ENCODE measurements at places on chromosomes 4 and X.

GRCh38 chrX:19789376-19789775 lies 98.0 kb downstream of the SH3KBP1 start:
- no peak for DNase-seq

- DNase-seq, result peak; percentile 2
Measured at GRCh38 chrX:125205133-125205917, 114.3 kb upstream of the TEX13C start.

DNA sequence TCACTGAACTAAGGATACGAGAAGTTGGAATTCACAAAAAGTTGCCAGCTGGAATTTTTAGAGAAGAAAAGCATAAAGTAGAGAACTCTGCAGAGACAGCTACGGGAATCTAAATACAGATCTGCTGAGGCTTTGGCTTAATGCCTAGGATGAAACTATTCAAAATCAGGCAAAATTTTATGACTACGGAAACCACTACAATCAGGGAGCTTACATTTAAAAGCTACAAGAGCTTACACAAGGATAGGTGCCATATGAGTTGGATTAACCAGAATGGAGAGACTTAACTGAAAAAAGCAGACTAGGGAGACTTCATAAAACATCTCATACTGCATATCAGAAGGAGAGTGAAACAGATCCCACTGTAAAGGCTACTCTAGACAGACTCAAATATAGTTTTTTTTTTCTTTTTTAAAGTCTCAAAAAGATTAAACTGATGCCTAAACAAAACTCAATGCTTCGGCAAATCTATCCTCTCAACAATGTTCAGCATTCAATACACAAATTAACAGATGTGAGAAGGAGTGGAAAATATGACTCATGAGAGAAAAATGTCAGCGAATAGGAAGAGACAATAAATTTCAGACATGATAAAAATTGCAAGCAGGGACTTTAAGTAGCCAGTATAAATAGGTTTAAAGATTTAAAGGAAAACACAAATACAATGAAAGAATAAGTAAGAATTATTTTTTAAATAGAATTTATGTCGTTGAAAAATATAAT lies 586.1 kb downstream of the FSTL5 start:
- DNase-seq, result no peak

- no peak for DNase-seq
Measured at GRCh38 chr4:124025428-124025827, 628.8 kb downstream of the SPRY1 start.

GRCh38 chrX:120242813-120243212 lies 7.8 kb upstream of the ZBTB33 start:
- DNase-seq, result no peak

- no peak for DNase-seq
Measured at GRCh38 chr4:70892086-70892769, 9.9 kb upstream of the MOB1B start.

DNA sequence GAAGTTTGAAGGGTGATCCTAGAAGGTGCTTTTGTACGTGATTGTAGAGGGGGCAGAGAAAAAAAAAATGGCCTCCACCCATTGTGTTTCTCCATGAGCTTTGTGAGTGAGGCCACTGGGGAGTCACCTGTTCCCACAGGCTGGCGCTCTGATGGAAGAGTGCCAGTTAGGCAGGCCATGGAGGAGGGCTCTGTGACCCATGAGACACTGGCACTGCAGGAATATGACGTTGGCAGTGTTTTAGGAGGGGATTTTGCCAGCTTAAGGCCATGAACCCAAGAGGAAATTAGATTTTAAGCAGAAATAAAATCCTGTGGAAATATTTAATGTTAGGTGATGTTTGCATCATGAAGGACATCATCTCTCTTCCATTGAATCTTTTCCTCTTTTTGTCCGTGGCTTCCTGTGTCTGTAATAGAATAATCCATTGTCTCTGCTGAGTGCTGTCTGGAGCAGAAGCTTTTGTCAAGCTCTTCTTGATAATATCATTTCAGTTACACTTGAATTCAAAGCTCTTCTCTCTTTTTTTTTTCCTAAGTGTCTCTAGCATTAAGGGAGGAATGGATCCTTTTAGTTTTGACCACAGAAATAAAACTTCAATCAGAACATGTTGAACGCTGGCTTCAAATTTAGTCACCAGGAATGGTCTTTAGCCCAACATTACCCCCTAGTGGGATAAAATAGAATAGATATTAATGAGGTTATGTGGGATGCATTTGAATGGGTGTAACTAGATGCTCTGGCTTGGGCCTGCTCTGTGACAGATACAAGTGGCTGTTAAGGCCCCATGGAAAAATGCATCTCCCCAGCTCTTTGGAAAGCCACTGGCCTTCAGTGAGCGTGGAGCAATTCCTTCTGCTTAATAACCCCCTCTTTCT lies 41.0 kb upstream of the UCP1 start:
- peak; percentile 55 for DNase-seq

GRCh38 chr4:122632396-122633143 lies 11.7 kb upstream of the IL21 start:
- peak; percentile 15 for DNase-seq

DNA sequence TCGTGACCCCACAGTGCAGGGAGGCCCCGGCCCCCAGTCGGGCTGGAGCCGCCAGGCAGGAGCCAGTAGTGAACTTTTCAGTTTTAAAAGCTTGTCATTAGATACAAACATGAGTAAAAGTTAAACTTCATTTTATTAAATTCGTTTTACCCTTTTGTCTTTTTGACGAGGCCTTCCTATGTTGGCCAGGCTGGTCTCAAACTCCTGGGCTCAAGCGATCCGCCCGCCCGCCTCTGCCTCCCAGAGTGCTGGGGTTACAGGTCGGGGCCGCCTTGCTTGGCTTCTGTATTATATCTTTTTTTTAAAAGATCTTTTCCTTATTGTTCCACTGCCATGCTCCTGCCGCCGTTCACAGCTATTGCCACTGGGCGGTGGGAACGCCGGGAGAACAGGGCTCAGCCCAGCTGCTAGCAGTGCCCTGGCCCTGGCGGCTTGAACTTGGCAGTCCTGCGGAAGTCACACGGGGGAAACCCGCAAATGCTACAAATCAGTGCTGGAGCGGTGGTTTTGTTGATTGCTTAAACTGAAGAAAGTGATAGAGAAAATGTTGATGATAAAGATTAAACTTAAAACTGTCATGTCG lies 968 bp upstream of the NELFA start:
- DNase-seq, result peak; percentile 71

DNA sequence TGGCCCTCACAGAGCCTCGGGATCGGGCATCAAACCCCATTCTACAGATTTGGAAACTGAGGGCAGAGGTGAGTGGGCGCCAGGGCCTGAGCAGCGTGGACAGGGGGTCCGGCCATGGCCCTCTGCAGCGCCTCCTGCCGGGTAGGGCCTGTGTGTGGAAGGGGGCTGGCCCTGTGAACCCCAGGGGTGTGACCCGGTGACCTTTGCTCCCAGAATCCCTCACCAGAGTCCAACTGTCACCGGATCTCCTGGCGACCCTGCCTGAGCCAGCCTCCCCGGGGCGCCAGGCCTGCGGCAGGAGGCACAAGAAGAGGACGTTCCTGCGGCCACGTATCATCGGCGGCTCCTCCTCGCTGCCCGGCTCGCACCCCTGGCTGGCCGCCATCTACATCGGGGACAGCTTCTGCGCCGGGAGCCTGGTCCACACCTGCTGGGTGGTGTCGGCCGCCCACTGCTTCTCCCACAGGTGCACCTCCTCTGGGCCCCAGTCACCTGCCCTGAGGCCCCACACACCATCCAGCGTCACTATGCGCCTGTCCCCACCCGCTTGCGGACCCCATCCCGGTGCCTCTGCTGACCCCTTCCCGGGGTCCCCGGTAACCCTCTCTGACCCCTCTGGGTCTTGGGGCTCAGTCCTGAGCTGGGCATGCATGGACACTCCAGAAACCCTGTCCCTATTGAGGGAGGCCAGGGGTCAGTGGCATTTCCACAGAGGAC lies 4.2 kb downstream of the HGFAC start:
- DNase-seq, result no peak

GRCh38 chr4:89586318-89586717 lies 250.6 kb downstream of the SNCA start:
- no peak for DNase-seq

DNA sequence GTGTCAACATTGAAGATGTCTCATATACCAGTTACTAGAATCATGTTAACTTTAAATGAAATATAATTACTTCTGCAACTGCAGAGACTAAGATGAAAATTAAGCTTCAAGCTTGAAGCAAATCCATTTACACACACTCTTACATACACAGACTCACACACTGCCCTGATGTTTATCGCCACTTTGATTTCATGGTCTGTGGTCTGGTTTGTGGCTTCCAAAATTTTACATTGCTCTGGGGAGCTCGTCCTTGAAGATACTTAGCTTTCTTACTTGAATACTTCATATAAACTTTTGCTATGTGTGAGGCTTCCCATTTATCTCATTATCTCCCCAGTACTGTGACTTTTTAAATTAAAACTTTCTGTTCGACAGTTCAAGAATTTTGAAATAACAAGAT lies 35.8 kb downstream of the ARHGEF38 start:
- DNase-seq, result no peak

GRCh38 chr4:189313861-189314513 lies 626.7 kb upstream of the FRG1 start:
- DNase-seq, result no peak

DNA sequence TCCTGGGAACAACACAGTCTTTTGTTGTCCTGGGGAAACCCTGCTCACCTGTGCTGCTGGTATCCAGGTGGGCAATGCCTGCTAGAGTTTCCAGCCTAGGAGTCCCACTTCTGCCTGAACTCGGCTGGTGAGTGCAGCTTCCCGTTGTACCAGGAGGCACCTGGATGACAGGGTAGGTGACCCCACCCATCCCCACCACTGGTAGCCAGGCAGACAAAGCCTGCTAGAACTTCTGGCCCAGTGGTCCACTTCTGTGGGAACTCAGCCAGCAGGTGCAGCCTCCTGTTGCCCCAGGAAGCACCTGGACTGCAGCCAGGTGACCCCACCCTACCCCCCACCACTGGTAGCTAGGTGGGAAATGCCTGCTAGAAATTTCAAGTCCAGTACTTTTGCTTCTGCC lies 9.7 kb upstream of the TCEAL2 start:
- DNase-seq, result no peak

- DNase-seq, result no peak
Measured at GRCh38 chr4:7364979-7365378, 69.8 kb downstream of the PSAPL1 start.

DNA sequence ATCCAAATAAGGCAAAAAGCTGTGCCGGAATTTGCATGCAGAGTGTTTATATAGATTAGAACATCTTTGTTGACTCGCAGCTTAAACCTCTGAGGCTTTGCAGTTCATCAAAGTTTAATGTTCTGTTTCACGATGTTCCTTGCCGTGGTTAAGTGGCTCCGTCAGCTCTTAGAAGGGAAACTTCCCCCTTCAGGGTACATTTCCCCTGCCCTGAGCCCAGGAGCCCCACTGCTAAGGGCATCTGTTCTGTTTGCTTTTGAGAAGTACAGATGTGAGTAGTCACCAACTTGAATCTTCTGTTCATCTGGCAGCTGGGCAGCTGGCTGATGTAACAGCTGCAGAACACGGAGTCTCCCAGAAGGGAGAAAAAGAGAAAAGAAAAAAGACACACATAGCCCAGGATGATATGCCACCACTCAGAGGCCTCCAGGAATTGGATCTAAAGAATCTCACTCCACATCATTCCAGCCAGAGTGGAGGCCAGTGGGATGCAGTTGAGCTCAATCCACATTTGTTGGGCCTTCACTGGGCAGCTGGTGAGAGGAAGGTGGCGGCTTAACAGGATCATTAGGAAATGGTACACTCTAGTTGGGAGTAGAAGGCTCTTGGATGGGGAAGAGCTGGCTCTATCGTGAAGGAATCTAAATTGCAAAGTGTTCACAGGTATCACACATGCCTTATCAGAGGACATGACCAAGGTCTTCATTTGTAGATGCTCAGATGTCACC lies 178.7 kb upstream of the RBPJ start:
- DNase-seq, result peak; percentile 65

GRCh38 chr4:134078230-134078914 lies 123.2 kb downstream of the PABPC4L start:
- no peak for DNase-seq

DNA sequence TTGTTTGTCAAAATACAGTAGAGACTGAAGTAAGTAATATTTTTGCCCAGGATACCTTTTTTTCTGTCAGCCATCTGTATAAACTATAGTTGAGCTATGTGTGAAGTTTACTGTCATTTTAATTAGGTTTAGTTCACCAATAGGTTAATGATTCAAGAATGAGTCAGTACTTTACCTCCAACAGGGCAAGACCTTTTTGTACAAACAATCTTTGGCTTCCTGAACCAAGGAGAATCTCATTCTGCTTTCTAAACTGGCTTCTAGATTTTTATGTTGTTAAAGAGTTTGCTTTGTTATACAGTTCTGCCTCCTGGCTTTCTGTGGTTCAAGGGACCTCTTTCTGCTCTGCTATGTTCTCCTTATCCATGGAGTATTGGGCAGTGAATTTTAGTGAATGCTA lies 412.0 kb upstream of the NR3C2 start:
- DNase-seq, result no peak

DNA sequence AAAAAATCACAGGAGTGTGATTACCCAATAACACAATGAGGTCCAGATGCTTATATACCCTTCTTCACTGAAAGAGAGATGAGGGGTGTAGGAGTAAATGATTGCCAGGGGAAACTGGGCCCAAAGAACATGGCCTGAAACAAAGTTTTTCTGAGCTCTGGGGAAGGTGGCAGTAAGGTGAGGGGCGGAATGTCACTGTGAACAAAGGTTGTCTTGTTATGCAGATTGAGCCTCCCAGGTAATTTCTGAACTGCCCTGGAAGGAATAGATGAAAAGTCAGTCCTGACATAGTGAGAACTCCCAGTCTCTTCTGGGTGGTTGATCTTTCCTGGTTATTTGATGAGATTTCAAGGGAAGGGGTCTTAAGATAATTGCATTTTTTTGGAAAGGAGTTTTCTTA lies 2.5 kb upstream of the TMEM47 start:
- no peak for DNase-seq

- DNase-seq, result no peak
Measured at GRCh38 chr4:147916351-147916750, 184.5 kb downstream of the ARHGAP10 start.

DNA sequence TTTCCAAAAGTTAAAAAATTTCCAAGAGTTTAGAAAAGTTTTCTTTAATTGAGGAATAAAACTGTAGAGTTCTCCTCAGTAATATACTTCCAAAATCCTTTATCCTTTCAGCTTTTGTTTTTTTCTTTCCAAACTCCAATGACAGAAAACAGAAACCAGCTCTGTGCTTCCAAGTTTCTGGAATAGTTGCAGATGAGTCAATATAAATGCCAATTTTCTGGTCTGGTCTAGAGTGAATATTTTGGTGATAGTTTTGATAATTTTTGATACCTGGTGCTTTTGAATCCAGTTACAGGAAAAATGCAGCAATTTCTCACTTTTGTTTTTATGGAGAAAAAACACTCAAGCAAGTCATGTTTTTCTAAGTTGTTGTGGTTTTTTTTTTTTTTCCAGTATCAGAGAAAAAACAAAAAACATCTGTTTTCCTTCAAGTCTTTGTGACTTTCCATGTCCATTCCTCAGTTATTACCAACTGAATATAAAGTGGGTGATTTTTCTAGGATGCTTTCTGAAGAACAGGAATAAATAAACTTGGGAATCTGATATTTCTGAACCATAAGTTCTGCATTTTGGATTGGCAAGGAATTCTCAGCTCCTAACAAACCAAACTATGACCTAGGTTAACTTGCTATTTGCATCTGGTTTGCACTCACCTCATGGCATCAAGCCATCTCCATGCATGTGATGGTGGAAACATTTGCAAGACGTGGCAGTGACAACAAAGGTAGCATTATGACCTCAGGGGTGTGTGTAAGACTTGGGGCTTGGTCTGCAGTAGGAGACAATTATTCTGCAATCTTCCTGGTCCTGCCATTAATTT lies 139.1 kb downstream of the VEGFC start:
- DNase-seq, result no peak

- no peak for DNase-seq
Measured at GRCh38 chr4:189533603-189534002, 407.1 kb upstream of the FRG1 start.
